ENCODE measurements at places on chromosomes 11 and 22.

- DNase-seq = no peak
Measured at GRCh38 chr11:116078101-116078591, 573.9 kb upstream of the CADM1 start.

DNA sequence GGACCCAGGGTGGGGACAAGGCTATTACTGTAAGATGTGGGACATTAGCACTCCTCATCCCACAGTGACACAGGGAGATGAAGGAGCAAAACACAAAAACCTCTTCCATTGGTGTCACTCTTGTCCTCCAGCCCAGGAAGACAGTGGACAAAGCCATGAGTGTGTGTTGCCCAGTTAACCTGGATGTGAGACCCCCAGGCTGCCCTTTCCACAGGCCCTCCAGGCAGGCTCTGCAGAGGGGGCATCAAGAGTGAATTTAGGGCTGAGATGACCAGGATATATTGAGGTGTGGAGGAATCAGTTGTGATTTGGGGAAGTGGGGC, 111.3 kb downstream of the GGTLC2 start:
- no peak for DNase-seq

DNA sequence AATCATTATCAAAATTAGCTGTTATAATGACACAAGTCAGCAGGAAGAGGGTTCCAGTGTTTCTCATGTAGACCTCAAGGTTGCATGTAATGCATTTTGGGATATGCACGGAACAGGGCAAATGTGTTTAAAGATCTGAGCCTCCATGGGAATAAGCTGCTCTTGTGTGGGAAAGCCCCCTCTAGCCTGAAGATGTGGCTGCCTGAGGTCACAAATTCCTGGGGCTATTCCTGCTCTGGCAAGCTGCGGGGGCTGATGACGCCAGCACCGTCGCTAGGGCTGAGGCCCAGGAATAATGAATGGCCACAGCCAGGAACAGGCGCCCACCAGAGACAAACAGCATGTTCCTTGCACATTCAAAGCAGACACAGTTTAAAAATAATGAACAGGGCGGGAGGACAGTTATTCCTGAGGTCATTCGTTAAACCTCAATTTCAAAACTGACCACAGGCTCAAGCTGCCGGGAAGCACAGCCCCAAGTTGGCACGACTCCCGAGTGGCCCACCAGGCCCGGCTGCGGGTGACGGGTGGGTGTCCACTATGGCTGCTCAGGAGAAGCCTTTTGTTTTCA, 11.7 kb downstream of the OSBPL5 start:
- DNase-seq = no peak

DNA sequence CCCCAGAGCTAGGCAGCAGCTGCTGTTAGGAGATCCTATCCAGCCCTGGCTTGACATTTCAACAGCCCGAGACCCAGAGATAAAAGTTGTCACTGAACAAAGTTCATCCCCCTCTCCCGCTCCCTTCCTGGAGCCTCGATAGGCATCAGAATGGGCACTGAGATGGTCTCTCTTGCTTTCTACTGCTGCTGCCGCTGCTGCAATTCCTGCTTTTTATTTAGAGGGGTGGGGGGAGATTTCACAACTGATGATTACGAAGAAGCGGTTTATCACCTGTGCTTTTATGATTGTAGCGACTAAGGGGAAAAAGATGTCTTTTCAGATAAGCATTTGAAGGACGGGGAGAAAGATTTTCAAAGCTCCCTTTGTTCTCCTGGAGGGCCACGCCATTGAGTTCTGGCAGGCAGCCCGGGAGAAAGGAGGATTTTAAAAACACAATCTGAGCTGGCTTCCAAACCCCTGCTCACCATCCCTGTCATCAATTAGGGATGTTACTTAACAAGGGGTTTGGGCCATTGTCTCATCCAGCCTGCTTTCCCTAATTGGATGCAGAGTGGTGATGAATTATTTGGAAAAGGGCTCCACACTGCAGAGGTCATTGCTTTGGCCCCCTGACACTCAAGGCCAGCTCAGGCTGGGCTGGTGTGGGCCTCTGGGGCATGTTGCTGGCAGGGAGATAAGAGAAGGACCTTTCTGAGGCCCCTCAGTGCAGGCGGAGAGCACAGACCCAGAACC, 344.7 kb downstream of the BUD13 start:
- no peak for DNase-seq

DNA sequence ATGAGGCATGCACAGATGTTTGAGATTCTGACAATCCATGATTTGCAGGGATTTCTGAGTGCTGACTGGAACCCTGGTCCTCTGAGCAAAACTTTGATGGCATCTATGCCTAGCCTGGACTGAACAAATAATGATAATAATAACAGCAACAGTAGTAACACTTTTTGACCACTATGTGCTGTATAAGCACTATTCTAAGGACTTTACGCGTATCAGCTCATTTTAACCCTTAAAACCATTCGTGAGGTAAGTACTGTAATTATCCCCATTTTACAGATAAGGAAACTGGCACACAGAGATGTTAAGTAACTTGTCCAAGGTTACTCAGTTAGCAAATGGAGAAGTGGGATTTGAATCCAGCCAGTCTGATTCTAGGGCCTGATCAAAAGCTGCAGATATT, 168.4 kb downstream of the C11orf91 start:
- no peak for DNase-seq

DNA sequence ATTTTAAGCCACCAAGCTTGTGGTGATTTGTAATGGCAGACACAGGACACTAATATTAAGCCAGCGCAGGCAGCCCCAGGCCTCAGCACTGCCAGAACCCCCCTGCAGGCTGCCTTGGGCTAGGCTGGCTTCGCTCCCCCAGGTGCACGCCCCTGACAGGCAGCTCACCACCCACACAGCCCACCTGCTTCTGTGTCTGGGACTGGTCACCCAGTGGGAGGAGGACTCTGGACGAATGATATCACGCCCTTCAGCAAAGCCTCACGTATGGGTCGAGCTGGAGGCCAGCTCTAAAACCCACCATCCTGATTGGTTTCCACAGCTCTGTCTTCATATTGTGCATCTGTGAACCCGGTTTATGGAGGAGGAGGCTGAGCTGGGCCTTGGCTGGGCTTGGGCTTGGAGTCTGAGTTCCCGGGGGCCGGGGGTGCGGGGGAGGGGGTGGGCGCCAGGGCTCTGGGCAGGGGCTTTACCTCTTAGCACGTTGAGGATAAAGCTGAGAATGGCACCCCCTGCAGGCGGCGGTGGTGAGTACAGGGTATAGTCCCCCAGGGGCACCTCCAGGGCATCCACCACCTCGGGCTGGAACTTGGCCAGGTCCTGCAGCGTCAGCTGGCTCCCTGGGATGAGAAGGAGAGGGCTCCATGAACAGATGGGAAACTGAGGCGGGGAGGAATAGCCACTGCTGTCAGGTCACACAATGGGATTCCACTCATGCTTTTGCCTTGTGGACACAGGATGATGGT, 13.8 kb downstream of the GGT5 start:
- no peak for DNase-seq

- DNase-seq = no peak
Measured at GRCh38 chr11:71406681-71407080, 41.5 kb downstream of the DHCR7 start.

GRCh38 chr11:132639986-132640385, 892.3 kb downstream of the OPCML start:
- DNase-seq = no peak

GRCh38 chr22:36055376-36056295, 27.0 kb upstream of the RBFOX2 start:
- DNase-seq = no peak

- DNase-seq = no peak
Measured at GRCh38 chr22:36612458-36612857, 83.5 kb upstream of the EIF3D start.

DNA sequence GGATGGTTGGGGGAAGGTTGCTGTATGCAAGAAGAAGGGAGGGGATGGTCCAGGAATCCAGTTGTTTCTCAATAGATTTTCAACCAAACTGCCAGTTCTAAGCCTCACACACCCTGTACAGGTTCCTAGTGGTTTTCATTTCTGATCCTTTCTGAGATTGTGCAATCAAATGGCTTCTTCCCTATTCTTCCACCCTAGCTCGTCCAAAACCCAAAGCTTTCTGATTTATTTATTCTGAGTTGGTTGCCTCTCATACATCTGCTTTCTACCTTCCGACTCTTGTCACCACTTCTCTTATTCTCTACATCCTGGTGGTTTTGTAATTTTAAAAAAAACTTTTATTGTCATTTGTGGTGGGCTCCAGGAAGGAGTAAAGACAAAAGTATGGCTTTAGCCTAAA, 12.6 kb downstream of the OR5A2 start:
- peak; percentile 23 for DNase-seq

- DNase-seq = no peak
Measured at GRCh38 chr11:44498089-44498871, 67.2 kb upstream of the CD82 start.

DNA sequence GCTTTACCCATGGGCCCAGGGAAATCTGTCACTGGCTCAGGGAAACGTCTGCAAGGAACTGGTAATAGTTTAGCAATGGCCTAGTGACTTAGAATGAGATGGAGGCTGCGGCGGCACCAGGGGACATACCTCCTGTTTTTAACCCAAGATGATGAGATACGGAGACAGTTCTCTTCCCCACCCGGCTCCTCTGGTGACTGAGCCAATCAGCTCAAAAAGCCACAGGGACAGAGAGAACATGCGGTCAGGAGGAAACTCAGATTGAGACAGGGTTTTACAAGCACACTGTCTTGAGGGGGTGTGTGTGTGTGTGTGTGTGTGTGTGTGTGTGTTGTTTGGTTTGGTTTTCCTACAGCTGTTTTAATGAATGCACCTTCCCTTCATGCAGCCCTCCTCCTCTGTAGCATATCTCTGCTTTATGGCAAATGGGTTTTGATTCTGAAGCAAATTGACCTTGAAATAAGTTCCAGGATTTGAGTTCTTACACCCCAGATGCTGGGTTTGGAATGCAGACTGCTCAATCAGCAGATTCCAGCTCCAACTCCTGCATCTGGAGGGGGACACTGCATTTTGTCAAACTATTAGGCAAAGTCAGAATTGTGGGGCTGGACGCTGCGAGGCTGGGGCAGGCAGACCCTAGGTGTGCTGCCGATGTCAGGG, 246.2 kb downstream of the NTM start:
- DNase-seq = no peak

GRCh38 chr11:67564230-67564629, 19.4 kb upstream of the GSTP1 start:
- DNase-seq = no peak

DNA sequence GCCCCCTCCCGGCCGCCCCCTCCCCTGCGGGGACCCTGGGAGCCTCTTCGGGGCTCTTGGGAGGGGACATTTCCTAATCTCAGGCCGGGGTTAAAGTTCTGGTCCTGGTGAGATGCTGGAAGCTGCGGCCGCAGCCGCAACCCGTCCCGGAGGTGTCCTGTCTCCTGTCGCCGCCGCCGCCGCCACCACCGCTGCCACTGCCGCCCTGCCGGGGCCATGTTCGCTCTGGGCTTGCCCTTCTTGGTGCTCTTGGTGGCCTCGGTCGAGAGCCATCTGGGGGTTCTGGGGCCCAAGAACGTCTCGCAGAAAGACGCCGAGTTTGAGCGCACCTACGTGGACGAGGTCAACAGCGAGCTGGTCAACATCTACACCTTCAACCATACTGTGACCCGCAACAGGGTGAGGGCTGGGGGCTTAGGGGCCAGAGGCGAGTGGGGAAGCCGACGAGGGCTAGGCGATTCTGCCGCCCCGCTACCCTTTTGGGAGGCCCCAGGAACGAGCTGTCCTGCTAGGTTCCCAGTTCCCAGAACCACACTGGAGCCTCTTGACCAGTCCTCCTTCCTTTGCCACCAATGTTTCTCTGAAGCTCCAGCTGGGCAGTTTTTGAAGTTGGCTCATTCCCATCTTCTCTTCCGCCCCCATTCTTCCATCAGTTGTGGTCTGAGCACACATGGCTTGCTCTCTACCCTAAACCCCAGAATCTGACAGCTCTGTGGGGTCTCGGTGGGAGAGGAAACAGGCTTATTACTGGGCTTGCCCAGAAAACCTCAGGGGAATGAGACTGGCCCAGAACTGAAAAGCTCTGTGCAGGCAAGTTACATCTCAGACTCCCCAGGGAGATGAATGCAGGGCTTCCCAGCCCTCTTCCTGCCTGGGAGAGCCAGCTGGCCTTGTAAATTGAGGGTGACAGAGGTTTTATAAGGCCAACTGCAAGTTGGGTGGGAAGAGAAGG, 781 bp downstream of the SIDT2 start:
- no peak for DNase-seq

Measured in GDM1 (cell line).